ACHN (cell line): ENCODE measurements at places on chromosomes 16 and 17.

DNA sequence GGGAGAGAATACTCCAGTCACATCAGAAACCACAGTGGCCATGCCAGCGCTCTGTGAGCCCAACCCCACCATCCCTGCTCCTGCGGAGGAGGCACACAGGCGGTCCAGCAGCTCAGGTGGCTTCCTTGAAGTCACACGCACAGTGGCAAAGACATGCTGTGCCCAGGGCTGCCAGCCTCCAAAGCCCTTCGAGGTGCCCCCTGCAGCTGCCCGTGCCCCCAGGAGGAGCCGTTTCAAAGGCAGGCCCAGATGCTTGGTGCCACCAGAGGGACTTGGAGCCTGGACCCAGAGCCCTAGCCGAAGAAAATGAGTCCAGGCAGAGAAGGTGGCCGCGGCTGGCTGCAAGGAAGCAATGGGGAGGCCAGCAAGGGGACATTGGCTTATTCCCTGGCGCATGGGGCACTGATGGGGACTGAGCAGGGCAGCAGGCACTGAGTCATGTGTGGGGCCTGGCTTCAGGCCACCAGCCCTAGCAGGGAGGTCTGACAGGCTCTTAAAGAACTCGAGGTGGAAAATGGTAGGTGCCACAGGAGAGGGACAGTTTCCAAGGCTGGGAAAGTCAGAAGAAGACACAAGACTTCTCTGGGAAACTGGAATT is 17.2 kb upstream of the CACNG1 start:
- no peak for DNase-seq

- DNase-seq, result no peak
Observed at GRCh38 chr16:86497551-86498021, 12.7 kb upstream of the FOXF1 start.

DNA sequence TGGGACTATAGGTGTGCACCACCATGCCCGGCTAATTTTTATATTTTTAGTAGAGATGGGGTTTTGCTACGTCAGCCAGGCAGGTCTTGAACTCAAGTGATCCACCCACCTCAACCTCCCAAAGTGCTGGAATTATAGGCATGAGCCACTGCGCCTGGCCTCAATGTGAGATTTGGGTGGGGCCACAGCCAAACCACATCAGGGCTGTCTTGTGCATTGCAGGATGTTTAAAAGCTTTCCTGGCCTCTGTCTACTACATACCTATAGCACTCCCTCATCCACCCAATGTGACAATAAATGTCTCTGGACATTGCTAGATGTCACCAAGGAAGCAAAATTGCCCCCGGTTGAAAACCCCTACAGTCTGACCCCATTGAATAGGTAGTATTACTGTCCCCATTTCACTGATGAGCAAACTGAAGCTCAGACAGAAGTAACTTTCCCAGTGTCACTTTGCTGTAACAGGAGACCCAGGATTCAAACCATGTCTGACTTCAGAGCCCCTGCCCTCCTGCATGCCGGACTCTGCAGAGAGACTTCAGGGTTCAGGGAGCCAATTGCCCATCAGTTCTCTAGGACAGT is 3.6 kb upstream of the MAP3K14 start:
- no peak for DNase-seq

DNA sequence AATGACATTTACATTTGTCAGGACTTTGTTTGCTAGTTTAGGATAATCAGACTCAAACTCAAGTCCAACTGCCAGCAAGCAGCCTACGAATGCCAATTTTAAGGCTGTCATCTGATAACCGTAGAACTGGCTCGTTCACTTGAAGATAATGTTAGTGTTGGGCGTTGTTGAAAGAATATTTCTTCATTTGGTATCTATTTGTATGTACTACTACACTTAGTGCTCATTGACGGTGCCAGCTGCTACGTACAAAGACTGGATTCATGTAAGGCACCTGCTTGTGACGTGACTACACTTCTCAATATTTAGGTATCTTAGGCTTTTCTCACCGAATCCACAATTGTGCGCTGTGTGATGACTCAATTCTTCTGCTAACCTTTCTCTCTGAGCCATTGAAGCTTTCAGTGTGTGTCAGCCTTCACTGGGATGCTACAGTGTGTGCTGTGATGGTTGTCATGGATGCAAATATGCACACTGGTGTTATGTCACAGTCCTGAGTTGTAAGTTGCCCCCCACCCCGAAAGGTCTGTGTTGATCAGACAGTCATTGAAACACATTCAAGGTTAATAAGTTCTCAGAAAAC is 5.7 kb downstream of the ATP2C2 start:
- no peak for DNase-seq

DNA sequence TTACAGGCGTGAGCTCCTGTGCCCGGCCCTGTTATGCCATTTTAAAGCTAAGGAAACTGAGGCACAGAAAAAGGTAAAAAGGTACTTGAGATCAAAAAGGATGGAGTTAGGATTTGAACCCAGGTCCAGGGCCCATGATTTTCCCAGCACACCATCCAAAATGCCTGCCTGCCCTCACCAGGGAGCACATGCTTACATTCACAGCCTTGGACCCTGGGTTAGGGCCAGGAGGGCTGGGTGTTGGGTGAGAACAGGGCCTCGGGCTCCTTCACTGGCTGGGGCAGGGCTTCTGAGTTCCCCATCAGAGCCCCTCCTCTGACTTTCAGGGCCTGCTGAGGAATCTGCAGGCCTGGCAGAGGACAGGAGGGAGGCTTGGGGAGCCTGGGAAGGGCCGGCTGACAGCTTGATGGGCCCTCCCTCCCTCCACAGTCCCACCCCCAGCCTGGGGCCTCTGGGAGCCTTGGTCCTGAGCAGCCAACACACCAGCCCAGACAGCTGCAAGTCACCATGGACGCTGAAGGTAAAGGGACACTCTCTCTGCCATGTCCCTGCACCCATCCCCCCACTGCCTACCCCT is at the start of gene QPRT:
TSS of gene QPRT (plus strand) at position 490 of the 577 bp plus-strand sequence. CDS start at position 508, 18 bp downstream.
- peak; percentile 73 for DNase-seq

GRCh38 chr17:71118039-71118438 is 948.7 kb downstream of the KCNJ2 start:
- peak; percentile 58 for DNase-seq

DNA sequence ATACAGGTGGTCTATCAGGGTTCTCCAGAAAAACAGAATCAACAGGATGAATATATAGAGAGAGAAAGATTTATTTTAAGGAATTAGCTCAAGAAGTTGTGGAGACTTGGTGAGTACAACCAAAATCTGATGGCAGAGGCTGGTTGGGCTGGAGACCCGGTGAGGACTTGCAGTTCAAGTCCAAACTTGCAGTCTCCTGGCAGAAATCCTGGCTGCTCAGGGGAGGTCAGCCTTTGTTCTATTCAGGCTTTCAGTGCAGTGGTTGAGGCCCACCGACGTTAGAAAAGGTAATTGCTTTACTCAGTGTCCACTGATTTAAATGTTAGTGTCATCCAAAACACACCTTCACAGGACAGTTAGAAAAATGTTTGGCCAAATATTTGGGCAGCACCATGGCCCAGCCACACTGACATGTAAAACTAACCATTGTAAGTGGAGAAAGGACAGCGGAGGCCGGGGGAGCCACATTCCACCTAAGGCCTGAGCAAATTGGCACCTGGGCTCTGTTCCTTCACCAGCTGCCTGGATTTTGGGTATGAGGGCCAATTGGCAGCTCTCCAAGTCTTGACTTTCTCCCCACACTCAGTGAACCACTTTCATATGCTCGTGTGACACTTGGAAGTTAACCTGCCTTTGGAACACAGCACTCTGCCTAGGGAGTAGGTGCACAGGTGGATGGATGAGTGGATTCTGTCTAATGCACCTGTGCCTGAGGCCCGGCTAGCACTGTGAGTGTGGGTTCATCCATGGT is 54.7 kb downstream of the CACNG5 start:
- DNase-seq, result no peak

- no peak for DNase-seq
Observed at GRCh38 chr17:8463099-8463498, 27.4 kb downstream of the NDEL1 start.

GRCh38 chr17:82216301-82217119 is 3.9 kb upstream of the CCDC57 start:
- peak; percentile 61 for DNase-seq

DNA sequence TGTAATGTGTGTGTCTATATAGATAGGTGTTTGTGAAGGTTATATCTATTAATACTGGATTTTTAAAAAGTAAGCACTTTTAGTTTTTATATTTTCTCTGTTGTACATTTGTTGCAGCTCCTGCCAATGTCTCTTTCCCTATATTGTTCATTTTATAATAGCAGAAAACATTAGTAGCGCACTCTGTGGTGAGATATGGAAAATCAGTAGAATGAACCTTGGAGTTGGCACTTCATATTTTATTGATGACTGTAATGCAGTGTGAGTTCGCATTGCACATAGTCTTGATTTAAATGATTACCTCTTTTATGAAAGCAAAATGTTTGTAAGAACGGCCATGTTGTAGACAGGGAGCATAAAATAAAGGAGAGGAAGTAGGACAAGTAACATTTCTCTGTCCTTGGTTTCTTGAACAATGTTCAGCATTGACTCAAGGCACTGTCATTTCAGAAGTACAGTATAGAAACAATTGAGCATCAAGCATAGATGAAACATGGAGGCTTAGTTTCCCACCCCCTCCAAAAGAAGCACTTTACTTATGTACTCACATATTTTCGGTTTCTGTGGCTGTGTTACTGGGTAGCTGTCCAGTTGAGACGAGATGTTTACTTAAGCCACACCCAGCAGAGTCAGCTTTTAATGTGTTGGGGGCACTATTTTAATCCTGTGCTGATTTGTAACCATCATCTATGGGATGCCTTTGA is 74.0 kb downstream of the TANC2 start:
- peak; percentile 47 for DNase-seq

GRCh38 chr16:78288888-78289287 is 189.4 kb downstream of the WWOX start:
- no peak for DNase-seq

GRCh38 chr16:27779641-27780164 is 229.8 kb downstream of the KATNIP start:
- DNase-seq, result no peak

DNA sequence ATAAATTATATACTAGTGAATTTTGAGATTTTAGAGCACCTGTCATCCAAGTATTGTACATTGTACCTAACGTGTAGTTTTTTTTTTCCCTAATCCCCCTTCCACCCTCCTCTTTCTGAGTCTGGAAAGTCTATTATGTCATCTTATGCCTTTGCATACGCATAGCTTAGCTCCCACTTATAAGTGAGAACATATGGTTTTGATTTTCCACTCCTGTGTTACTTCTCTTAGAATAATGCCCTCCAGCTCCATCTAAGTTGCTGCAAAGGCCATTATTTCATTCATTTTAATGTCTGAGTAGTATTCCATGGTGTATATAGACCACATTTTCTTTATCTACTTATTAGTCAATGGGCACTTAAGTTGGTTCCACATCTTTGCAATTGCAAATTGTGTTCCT is 177.0 kb upstream of the C16orf82 start:
- DNase-seq, result no peak

DNA sequence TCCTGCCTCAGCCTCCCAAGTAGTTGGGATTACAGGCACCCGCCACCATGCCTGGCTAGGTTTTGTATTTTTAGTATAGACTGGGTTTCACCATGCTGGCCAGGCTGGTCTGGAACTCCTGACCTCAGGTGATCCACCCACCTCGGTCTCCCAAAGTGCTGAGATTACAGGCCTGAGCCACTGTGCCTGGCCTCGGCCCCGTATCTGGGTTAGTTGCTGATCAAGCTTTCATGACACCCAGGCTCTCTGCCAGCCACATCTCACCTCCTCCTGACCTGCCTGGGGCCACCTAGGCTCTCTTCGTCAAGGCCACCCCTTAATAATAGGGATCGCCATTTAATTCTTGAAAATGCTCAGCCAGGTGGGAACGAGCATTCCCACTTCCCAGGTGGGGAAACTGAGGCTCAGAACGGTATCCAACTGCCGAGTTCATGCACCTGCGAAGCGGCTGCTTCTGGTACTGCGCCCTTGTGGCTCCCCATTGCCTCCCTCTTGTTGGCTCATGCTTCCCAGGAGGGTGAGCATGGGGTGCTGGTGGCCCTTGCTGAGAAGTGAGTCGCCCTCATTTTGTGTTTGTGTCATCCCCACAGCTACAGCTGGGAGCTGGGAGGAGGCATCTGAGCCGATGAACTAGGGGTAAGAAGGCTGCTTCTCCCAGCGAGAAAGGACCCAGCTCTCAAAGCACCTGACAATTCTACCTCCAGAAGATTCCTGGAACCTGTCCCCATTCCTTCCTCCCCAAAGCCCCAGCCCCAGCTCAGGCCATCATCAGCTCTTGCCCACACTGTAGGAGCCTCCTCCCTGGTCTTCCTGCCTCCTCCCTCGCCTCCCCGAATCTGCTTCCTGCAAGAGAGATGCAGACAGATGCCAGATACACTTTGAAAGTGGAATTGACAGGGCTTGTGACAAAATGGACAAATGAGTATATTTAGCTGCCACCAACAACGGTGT is 17.3 kb upstream of the SNN start:
- DNase-seq, result no peak

DNA sequence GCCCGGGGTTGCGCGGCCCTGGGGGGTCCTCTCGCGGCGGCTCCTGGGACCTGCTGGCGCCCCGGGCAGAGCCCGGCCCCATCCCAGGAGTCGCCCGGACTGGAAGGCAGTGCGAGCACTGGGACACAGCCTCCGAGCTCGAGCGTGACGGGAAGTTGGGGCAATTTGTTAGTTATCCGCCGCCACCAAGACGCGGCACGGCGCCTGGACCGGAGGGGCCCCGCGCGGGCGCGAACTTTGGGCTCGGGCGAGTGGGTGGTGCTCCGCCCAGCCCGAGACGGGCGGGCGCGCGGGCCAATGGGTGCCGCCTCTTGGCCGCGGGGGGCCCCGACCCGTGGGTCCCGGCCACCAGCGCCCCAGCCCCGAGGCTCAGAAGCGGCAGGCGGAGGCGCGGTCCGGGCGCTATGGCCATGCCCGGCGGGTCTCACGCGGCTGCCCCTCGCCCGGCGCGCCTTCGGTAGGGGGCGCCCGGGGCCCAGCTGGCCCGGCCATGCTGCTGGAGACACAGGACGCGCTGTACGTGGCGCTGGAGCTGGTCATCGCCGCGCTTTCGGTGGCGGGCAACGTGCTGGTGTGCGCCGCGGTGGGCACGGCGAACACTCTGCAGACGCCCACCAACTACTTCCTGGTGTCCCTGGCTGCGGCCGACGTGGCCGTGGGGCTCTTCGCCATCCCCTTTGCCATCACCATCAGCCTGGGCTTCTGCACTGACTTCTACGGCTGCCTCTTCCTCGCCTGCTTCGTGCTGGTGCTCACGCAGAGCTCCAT is at the start of gene ADORA2B:
TSS of gene ADORA2B (plus strand) at position 372 of the 768 bp plus-strand sequence. CDS start at position 491, 119 bp downstream.
- DNase-seq, result peak; percentile 82
